G401 (cell line): ENCODE measurements at places on chromosomes 5 and 9.
A peak's percentile ranks its signal among the peaks of the same experiment; 100 is the strongest.

DNA sequence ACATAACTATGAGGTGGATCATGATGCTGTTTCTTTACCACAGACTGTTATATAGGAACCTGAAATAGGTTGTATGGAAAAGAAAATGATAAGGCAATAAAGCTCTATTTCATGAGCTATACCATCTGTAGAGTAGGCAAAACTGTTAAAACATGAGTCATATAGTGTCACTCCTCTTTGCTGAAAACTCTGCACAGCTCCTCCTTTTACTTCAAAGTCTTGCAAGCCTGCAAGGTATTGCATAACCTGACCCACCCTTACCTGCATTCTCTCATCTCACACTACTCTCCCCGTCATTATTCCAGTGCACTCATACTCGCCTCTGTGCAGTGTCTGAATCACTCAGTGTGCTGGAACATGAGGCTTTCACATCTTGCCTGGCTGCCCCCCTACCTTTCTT, 790.1 kb downstream of the EFNA5 start:
- DNase-seq = no peak

- DNase-seq = no peak
Observed at GRCh38 chr5:109788596-109788995, 98.9 kb downstream of the MAN2A1 start.

- DNase-seq = no peak
Observed at GRCh38 chr5:54401515-54401914, 54.0 kb upstream of the HSPB3 start.

DNA sequence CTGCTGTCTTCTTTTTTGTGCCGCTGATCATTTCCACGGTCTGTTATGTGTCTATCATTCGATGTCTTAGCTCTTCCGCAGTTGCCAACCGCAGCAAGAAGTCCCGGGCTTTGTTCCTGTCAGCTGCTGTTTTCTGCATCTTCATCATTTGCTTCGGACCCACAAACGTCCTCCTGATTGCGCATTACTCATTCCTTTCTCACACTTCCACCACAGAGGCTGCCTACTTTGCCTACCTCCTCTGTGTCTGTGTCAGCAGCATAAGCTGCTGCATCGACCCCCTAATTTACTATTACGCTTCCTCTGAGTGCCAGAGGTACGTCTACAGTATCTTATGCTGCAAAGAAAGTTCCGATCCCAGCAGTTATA, 17.1 kb downstream of the F2R start:
- DNase-seq = no peak

DNA sequence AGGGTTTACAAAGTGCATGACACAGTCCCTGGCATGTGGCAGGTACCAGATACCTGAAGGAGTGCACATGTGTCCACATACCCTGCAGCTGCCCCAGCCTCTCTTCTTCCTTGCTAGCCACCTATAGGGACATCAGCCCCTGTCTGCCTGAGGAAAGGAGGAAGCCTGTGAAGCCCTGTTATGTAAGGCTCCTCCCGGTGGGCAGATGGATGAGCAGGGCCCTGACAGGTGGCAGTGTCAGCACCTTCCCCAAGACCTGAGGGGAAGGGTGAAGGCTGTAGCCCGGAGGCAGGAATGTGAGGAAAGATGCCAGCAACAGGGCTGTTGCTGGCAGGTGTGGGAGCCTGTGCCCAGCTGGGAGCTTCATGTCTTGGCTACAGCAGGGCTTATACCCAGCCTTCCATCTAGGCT, 21.7 kb downstream of the TCF7 start:
- peak; percentile 94 for DNase-seq

GRCh38 chr5:16551628-16552027, 65.2 kb downstream of the RETREG1 start:
- no peak for DNase-seq

DNA sequence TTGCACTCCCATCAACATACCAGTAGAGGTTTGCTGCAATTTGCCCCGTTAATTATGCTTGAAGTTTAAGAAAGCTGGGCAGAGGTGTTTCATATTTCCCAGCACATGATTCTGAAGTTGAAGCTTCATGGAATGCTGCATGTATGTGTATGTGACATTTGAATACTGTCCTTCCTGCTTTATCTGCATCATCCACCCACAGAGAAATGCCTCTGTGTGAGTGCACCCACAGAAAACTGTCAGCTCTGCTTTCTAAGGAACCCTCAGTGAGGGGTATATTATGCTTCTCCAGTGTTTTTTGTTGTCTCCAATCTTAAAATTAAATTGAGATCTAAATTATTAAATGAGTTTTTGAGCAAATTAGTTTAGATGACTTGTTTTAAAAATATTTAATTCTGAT, 358.1 kb upstream of the PIK3R1 start:
- no peak for DNase-seq

- DNase-seq = no peak
Observed at GRCh38 chr5:91386120-91386519, 3.0 kb upstream of the ARRDC3 start.

- DNase-seq = peak; percentile 49
Observed at GRCh38 chr5:176533894-176534611, 3.1 kb downstream of the RNF44 start.

- DNase-seq = no peak
Observed at GRCh38 chr5:10481241-10481935, 39.7 kb downstream of the ROPN1L start.

DNA sequence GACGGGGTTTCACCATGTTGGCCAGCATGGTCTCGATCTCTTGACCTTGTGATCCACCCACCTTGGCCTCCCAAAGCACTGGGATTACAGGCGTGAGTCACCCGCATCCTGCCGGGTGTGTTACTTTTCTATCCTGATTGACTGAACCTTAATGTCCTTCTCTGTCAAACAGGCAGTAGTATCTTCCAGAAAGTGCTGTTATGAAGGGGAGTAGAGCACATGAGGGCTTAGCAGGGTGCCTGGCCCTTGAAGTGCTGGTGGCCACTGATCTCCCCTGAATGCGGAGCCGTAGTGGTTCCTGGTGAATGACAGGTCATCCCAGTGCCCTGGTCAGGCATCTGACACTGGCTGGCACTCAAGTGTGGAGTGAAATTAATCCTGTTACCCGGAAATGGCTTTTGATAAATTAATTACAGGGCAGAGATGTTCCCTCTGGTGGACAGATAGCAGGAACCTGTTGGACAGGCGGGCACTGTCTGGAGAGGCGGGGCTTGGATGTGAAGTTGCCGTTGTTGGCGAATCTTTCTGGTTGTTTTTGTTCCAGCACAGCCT, 28.4 kb downstream of the PRRC2B start:
- DNase-seq = peak; percentile 73

DNA sequence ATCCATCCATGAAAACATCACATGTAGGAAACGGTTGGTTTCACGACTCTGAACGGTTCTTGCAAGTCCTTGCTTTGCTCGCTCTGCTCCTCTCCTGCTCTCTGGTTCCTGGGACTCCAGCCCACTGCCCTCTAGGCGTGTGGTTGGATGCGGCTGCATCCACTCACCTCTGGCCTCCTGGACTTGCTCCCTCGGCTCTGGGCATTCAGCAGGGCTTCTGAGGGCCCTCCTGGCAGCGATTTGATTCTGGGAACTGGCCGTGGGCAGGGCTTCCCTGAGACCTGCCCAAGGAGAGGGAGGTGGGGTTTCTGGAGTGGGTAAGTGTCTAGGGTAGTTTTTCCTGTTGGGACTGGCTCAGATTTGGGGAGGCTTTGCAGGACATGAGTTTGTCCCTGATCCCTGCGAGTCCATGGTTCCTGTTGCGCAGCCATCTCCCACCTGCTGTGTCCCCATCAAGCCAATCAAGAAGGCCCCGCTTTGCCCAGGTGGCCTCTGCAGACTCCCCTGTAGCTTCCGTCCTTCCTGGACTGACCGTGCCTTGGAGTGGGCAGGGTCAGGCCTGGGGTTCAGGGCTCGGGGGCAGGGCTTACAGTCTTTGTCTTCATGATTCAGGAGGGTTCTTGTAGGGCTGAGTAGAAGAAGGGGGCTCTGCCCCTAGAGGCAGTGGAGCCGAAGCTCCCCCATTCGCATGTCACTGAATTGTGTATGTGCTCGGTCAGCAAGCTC, 192.3 kb downstream of the CACNA1B start:
- DNase-seq = no peak

DNA sequence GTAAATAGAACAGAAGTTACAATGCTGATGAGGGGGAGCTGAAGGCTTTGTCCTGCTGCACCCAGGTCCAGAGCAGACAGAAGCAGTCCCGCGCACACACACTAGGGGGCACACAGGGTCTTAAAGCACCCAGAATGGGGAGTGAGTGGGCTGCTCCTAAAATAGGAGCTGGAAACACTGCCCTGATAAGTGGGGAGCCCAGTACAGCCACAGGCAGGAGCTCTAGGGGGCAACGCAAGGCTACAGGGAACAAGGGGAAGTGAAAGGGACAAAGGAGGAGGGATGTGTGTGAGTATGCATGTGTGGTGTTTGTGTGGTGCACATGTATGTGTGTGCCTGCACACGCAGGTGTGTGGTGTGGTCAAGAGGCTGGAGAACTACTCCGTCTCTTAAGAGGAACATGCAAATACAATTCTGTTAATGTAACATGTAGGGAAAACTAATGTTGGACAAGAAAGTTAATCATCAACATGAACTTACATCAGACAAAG, 191.5 kb downstream of the ROR2 start:
- DNase-seq = no peak

DNA sequence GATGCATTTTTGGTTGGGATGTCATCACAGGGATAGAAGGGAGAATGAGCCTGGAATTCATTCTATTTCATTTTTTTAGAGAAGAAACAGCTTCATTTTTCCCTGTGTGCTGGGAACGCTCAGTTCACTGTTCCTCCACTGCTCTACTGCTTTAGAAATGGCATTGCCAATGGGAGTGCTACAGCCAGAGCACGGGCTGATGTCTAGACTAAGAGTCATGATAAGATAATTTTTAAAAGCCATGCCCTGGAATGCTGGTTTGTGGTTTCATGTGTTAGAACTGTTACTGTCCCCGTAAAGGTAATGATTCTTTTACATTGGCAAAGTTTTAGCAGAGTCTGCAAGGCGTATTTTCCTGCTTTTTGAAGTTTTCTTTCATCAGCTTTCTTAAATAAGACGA, 119.6 kb downstream of the SEMA6A start:
- no peak for DNase-seq

- DNase-seq = peak; percentile 1
Observed at GRCh38 chr9:87442451-87442850, 55.2 kb upstream of the DAPK1 start.

GRCh38 chr5:93404246-93404645, 176.8 kb downstream of the NR2F1-AS1 start:
- DNase-seq = no peak

DNA sequence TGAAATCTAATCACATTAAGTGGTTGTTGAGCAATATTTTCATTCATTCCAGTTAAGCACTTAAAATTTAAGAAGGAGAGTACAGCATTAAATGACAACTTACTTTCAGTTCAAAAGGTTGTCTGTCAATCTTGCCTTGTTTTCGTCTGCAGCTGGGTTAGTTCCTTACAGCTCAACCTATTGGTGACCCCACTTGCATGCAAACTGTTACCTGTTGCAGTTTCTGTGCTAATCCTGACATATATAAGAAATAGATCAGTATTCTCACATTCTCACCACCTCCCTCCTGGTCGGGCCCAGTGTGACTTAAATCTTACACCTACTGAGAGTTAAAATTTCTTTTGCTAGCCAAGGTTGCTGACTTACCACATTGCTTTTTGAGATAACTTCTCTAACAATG, 191.8 kb upstream of the SMC2 start:
- no peak for DNase-seq

- DNase-seq = no peak
Observed at GRCh38 chr9:85246541-85246940, 495.2 kb downstream of the AGTPBP1 start.

GRCh38 chr9:130846487-130847305, 11.6 kb downstream of the ABL1 start:
- peak; percentile 40 for DNase-seq

DNA sequence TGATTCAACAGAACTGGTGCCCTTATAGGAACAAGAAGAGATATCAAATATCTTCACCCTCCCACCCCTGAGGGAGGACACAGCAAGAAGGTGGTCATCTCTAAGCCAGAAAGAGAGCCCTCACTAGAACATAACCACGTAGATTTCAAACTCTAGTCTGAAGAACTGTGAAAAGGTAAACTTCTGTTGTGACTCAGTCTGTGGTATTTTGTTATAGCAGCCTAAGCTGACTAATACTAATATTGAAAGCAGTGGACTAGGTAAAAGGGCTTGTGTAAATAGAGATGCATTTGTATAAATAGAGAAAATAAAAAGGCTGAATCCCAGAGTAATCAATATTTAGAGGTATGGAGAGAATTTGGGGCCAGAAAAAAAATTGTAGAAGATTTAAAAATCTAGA, 157.6 kb upstream of the CCNH start:
- no peak for DNase-seq

DNA sequence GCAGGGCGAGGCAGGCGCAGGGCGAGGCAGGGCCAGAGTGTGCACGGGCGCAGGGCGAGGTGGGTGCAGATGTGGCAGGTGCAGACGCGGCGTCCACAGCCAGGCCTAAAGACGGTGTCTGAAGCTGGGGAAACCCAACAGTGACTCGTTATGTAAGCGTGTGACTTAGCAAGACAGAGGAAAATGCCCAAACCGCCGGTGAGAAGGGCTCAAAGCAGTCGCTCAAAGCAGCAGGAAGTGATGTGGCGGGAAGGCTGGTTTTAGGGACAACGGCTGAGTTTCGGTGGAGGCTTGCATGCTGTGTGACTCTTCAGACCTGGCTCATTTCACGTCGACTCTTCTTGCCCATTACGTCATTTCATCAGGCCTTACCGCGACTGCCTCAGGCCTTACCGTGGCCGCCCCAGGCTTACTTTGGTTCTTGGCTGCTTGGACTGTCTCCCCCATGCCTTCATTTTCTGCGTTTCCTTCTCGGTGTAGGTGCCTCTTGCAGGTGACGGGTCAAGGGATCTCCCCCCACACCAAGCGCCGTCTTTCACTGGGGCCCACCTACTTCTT, 50.5 kb upstream of the EXOC3 start:
- DNase-seq = no peak

- DNase-seq = no peak
Observed at GRCh38 chr5:149172261-149172660, 31.0 kb downstream of the ABLIM3 start.

DNA sequence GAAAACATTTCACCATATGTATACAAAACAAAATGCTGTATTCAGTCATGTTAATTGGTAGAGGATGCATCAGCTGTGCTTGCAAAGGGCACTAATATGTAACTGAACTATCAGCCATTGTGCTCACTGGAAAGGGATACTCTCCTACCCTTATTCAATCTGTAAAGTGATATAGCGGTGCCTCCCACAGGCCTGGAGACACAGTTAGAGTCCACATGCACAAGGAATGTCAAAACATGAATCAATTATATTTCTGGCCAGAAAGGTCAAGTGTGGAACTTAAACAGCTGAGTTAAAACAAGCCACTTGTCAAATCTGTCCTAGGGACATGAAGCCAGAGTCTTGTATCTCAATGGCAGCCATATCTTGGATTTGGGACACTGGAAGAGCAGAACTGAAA, 71.2 kb upstream of the IZUMO3 start:
- DNase-seq = no peak

- DNase-seq = no peak
Observed at GRCh38 chr5:8953016-8953415, 592.9 kb downstream of the SEMA5A start.

GRCh38 chr9:116154334-116154975, 864 bp downstream of the PAPPA start:
- no peak for DNase-seq
